ENCODE measurements at places on chromosomes 4 and X.

GRCh38 chrX:23478561-23478960 is 143.9 kb downstream of the PTCHD1 start:
- DNase-seq = peak; percentile 50

DNA sequence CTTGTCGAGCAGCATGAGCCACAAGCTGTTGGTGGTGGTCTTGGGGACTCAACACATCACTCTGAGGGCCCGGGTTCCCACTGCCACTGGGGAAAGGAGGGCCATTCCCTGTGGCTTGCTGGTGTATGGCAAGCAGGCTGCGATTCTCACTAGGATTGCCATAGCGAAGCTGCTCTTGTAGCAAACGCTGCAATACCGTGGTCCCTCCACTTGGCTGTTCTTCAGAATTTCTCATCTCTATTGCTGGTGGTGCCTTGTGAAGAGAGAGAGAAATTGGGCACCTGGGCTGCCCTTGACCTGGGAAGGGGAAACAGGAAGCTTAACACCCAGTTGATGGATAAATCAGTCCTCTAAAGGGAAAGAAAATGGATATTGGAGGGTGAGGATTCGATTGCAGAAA is 17.7 kb downstream of the AMOT start:
- DNase-seq = no peak

GRCh38 chr4:159141193-159141592 is 38.3 kb downstream of the RAPGEF2 start:
- DNase-seq = peak; percentile 86

DNA sequence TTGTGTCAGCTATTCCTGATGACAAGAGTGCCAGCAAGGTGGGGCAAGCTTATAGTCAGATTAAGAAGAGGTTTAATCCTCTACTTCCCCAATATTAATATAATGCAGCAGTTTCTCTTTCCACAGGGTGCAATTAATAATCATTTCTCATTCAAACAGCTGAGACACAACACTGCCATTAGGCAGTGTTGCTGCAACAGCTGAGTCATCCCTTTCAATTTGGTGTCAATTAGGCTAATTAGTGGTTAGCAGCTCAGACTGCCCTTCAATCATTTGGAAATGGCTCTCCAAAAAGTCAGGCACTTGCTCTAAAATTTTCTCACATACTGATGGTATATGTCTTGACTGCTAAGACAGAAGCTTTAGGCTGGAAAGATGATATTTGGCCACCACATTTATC is 265.7 kb upstream of the FAM241A start:
- no peak for DNase-seq

DNA sequence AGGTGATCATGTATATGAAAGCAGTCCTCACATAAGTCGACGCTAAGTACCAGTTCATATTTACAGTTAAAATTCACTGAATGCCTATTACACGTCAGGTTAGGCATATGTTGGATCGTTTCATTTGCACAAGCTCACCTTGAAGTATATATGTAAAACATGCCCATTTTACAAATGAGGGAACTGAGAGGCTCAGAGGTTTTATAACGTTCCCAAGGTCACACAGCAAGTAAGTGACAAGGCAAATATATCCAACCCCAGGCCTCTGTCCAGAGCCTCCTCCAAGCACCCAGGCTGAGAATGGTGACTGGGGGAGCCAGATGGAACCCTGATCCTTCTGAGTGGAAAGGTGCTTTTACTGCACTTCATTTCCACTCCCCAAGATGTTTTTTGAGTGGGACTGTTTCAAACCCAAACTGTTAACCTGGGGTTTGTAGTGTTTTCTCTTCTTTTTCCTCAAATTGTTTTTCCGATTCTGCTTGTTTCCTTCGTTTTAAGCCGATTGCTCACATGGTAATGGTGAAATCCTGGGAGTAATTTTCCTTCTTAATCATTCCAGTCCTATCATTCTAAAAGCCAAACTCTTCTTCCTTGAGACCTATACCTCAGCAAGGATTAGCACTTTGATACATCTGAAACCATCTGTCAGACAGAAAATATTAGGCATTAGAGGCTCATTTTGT is 791 bp downstream of the SMIM20 start:
- no peak for DNase-seq

DNA sequence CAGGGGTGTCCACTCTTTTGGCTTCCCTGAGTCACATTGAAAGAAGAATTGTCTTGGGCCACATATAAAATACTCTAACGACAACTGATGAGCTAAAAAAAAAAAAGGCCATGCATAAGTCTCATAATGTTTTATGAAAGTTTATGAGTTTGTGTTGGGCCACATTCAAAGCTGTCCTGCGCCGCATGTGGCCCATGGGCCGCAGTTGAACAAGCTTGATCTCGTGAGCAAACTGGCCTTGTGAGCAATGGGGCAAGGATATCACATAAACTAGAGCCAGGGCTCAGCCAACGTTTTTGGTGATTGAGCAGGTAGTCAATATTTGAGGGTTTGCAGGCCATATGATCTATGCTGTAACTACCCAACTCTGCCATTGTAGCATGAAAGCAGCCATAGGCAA is 44.6 kb upstream of the PHKA2 start:
- DNase-seq = no peak
